Lower lobe of right lung (tissue), 2 donors: ENCODE measurements at places on chromosomes 13 and 19. TPM values are rescaled to one million over a fixed set of nuclear protein-coding genes. Genes with fewer than 3 reads are reported as not detected.

DNA sequence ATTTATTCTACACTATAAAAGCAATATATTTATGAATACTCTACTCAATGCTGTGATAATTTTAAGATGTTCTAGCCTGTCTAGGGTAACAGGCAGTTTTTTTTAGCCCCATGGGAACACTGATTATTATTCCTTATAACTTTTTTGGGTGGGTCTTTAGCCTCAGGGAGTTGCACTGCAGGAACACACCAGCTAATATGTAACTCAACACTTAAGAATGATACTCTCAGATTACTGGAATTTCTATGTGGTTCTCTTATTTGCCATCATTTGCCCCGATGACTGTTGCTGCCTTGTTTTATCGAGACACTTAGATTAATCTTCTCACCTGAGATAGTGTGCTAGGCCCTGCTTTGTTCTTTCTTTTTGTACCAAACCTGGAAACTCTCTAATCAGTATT, 396.9 kb upstream of the SLITRK1 start:
- no peaks in the 10 kb centered on the region for H3K36me3 ChIP-seq
- H3K27me3 ChIP-seq, result no peaks in the 10 kb centered on the region
- no peak for DNase-seq
- no peaks in the 10 kb centered on the region for H3K4me1 ChIP-seq
- H3K4me3 ChIP-seq, result no peak overlapping the region
- no peak overlapping the region for H3K27ac ChIP-seq

DNA sequence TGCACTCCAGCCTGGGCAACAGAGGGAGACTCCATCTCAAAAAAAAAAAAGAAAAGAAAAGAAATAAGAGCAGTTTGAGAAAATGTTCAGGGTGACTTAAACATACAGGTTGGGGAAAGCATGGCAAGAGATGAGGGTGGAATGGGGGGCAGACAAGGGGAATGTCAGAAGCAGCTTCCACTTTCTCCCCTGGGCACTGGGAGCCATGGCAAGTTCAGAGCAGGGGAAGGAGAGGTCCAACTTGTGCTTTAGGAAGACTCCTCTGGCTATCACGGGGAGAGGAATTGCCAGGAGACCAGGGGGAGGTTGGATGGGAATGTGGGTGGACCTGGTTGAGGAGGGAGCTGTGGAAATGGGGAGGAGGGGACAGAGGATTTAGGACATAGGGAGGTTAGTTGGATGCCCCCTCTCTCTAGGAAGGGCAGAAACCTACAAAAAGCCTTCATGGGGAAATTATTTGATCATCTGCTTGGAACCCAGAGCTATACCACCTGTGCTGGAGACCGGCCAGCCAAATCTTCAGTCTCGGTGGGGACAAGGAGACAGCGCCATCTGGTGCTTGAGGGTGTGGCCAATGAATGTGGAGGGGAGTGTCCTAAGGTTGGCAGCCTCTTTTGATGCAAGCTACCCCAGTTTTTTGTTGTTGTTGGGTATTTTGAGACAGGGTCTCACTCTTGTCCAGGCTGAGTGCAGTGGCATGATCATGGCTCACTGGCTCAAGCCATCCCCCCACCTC, 7.3 kb upstream of the STRN4 start:
- H3K4me3 ChIP-seq, result no peak overlapping the region
- peaks cover 14% of the 10 kb centered on the region for H3K36me3 ChIP-seq
- no peaks in the 10 kb centered on the region for H3K27me3 ChIP-seq
- peaks cover 25% of the 10 kb centered on the region for H3K4me1 ChIP-seq

The TEKTIP1 gene
- total RNA-seq, result 2.2 TPM

The S1PR4 gene
- 35.7 TPM for total RNA-seq

- peak; percentile 90 for DNase-seq
- H3K27me3 ChIP-seq, result no peaks in the 10 kb centered on the region
- peaks cover 31% of the 10 kb centered on the region for H3K4me1 ChIP-seq
- peaks cover 36% of the 10 kb centered on the region for H3K36me3 ChIP-seq
- H3K4me3 ChIP-seq, result peak overlapping the region; percentile 70
- H3K27ac ChIP-seq, result peak overlapping the region; percentile 96
Observed at GRCh38 chr13:51453207-51453958, 547 bp upstream of the INTS6 start.

- no peak overlapping the region for H3K27ac ChIP-seq
- DNase-seq, result no peak
- H3K27me3 ChIP-seq, result no peaks in the 10 kb centered on the region
Observed at GRCh38 chr13:77511552-77511951, 24.0 kb upstream of the SCEL start.

DNA sequence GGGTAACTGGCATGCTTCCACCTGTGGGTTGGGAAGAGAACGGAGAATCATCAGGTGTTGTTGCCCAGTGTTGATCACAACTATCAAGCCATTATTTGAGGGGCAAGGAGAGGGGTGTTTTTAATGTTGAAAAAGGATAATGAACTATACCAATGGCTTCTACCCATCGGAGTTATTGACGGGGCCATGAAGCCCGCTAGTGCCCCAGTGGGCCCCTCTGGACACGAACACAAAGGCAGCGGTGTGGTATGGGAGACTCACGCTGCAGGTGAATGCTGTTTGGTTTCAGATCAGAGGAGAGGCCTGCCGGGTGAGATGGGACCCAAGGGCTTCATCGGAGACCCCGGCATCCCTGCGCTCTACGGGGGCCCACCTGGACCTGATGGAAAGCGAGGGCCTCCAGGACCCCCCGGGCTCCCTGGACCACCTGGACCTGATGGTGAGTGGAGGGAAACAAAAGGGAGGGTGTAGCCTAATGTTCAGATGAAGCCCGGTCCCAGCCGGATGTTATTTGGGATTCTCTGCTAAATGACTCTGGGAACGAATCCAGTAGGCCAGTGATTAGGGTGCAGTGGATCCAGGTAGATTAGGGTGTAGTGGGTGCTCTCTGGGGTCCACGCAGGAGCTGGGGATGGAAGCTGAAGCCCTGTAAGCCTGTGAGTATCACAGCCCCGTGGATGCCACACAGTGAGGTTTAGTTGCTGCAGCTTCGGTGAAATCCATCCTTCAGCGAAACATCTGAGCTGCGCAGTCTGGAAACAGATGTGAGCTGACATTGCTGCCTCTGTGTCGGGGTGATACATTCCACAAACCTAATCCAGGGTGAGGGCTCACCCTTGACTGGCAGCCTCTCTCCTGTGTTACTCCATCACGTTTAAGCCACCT, 111.3 kb downstream of the RAB20 start:
- no peaks in the 10 kb centered on the region for H3K4me1 ChIP-seq
- peaks cover 81% of the 10 kb centered on the region for H3K36me3 ChIP-seq
- no peak overlapping the region for H3K4me3 ChIP-seq
- DNase-seq, result no peak
- no peak overlapping the region for H3K27ac ChIP-seq
- no peaks in the 10 kb centered on the region for H3K27me3 ChIP-seq

DNA sequence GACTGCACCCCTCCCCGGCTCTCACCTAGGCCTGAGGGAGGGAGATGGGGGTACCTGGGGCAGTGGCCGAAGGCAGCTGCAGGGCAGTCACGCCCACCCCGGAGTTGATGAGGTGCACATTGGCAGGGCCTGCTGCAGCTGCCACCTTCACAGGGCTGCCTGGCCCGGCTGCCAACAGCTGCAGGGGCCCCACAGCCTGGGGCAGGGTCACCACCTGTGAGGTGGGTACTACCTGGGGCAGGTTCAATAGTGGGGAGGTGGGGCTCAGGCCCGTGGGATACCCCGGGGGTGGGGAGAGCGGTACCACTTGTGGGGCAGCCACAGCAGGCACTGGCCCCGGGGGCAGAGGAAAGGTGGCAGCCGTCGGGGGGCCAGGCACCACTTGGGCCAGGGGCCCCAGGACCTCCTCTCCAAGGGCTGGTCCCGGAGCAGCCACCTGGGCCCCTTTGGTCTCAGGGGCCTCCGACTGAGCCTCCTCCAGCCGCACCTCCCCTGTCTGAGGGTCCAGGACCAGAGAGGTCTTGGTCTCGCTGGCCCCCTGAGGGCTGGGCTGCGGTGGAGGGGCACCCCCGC, 2.7 kb downstream of the SIX5 start:
- H3K27ac ChIP-seq, result peak overlapping the region; percentile 89
- peaks cover 2% of the 10 kb centered on the region for H3K36me3 ChIP-seq
